GM23338 (cell line): ENCODE measurements at places on chromosomes 16 and 17. TPM values are rescaled to one million over a fixed set of nuclear protein-coding genes. Genes with fewer than 3 reads are reported as not detected.

- DNase-seq = peak; percentile 90
These were observed 9.8 kb downstream of the TMEM208 start for GRCh38 chr16:67236563-67237395.

DNA sequence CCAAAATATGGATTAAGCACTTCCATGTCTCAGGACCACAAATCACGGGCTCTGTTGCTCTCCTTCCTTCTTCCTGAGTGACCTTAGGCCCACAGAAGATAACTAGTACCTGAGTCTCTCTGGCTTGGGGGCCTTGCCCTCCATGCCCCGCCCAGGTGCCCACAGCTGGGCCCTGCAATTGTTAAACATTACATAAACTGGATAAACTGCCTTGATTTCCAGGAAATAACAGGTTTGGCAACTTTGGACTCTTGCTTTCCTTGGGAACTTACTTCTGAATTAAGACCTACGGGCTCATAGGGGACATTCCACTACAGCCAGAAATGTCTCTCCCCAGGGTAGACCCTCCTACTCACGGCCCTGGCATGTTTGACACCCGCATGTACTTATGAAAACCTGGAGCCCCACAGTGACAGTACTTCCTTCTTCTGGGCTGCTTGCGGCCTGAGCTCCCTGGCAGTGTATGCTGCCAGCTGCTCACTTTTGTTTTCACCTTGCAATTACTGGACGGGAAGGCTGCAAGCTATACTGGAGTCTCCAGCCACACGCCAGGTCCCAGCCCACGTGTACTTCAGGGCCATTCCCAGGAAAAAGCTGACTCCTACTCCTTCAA lies 2.3 kb upstream of the UBALD2 start:
- DNase-seq = no peak

GRCh38 chr16:85465328-85466303 lies 147.5 kb upstream of the GSE1 start:
- no peak for DNase-seq

CNTNAP1 gene
- total RNA-seq = 2.9 and 5.0 TPM in 2 replicates

- DNase-seq = no peak
These were observed 77.3 kb downstream of the ZDHHC7 start for GRCh38 chr16:84933774-84934631.

DNA sequence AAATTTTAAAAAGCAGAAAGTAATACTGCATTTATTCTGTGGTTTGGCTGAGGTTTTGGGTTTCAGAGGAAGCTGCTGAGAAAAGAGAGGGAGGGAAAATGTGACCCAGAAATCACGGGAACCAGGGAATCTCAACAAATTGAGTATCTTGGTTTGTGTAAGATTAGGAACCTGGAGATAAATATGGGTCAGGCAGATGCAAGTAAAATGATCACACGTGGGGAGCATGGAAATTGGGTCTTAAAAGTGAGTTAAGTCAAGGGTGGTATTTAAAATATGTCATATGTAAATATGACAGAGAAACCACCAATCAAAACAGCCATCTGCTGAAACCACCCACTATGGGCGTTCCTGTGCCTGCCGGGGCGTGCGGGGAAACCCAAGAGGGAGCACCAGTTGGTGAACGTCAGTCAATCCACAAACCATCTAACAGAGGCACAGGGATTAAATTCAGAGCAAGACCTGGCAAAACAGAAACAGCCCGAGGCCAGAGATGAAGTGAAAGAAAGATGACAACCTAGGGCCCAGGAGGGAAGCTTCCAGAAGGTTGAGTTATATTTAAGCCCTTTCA lies 33.4 kb downstream of the CDH13 start:
- peak; percentile 26 for DNase-seq

GRCh38 chr16:75555213-75555706 lies 792 bp downstream of the TMEM231 start:
- DNase-seq = peak; percentile 98

GRCh38 chr16:71854369-71854948 lies 8.7 kb downstream of the ATXN1L start:
- DNase-seq = no peak

COPRS gene
- 50.9 and 51.5 TPM in 2 replicates for total RNA-seq

DNA sequence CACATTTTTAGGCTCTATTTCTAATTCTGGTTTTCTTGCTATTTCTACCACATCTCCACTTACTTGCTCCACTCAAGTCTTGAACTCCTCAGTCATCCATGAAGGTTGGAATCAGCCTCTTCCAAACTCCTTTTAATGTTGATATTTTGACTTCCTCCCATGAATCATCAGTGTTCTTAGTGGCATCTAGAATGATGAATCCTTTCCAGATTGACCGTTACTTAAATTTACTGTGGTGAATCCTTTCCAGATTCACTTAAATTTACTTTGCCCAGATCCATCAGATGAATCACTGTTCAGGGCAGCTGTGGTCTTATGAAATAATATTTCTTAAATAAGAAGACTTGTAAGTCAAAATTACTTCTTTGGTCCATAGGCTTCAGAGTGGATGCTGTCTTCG lies 32.4 kb downstream of the CLTC start:
- DNase-seq = no peak

GRCh38 chr16:15653227-15653626 lies 3.2 kb downstream of the NDE1 start:
- no peak for DNase-seq

CD300E gene
- not detected in 2 replicates for total RNA-seq

DNA sequence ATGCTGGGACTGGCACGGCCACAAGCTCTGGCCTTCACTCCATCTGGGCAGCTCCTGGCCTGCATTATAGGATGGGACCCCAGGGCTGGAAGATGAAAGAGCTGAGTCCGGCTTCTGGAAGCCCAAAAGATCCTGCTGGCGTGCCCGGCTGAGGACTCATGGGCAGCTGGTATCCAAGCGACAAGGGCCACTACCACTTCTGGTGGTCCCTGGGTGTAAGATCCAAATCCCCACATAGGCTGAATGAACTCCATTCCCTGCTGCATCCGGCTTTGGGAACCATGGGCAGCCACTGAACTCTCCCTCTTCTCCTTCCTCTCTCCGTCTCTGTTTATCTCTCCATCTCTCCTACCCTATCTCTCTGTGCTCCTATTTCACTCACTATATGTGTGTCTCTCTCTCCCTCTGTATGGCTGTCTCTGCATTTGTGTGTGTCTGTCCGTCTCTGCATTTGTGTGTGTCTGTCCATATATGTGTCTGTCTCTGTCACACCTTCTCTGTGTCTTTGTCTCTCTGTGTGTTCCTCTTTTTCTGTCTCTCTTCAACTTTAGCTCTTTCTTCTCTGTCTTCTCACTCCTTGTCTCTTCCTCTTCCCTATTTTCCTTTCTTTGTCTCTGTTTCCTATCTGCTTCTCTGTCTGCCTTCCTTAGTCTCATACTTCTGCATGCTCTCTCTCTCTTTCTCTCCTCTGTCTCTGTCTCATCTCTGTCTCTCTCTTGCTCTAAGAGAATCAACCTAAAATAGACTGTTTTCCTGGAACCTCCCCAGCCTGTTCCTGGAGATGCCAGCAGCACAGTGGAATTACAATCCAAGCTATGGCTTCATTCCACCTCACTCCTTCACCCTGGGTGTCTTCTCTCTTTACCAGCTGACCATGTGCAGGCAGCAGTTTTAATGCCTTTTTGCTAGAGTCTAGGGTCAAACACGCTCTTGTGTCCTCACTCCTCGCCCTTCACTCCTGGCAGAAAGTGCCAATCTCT lies 60.4 kb upstream of the IRX6 start:
- DNase-seq = no peak
